ENCODE measurements at places on chromosomes 3 and 15. TPM values are rescaled to one million over a fixed set of nuclear protein-coding genes. Genes with fewer than 3 reads are reported as not detected.
A peak's percentile ranks its signal among the peaks of the same experiment; 100 is the strongest.

GRCh38 chr3:112463250-112463649 is 36.0 kb downstream of the BTLA start:
- no peak for DNase-seq

DNA sequence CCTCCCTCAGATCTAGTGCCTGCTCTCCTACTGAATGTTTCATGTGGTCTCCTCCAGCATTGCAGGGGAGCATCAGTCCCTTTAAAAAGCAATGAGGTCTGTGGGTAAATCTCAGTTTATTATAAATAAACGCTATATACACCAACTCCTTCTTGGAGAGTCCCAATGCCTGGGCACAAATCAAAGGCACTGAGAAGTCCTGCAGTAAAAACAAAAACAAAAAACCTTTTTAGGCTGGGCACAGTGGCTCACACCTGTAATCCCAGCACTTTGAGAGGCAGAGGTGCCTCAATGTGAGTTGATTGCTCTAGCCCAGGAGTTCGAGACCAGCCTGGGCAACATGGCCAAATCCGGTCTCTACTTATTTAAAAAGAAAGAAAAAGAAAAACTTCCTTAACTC is 45.0 kb downstream of the ACAN start:
- DNase-seq = no peak

DNA sequence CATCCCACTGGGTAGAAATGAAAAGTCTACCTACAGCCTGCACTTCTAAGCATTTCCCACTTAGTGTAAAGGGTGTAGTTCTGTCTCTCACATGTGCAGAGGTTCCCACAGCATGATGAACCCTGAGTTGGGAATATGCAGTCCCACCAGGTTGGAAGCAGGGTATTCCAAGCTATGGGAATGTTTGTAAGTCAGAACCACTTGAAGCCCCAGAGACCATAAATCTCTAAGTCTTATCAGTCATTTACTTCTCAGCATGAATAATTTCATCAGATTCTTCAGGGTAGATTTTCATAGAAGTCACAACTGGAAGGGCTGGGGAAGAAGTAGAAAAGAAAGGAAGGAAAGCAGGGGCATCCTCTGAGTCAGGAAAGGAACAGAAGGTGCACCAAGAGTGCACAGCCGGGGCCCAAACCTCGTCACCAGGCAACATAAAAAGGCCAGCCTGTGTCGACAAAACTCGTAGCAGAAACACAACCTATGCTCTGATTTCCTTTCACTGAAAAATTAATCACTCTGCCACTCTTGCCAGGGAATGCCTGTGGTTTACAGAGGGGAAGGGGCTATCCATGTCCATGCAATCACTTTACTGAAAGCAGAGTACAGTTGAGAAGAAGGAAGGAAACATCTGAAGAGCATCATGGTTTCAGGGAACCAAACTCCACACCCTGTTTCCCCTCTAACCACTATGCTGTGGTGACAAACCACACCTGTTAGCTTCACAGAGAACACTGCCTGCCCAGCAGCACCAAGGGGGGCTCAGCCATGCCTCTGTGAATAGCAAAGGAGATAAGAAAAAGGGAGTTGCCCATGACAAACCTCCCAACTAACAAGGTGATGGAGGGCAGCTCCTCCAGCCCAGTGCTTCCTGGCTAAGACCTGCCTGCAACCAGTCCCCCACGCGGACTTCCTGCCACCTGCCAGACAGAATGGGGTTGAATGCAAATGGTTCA is 40.5 kb downstream of the SH3BP5 start:
- DNase-seq = peak; percentile 62

The OSBPL10 gene
- total RNA-seq = 32.6 TPM

The USP3 gene
- 81.4 TPM for total RNA-seq
